ENCODE measurements at places on chromosomes 12 and 14.

DNA sequence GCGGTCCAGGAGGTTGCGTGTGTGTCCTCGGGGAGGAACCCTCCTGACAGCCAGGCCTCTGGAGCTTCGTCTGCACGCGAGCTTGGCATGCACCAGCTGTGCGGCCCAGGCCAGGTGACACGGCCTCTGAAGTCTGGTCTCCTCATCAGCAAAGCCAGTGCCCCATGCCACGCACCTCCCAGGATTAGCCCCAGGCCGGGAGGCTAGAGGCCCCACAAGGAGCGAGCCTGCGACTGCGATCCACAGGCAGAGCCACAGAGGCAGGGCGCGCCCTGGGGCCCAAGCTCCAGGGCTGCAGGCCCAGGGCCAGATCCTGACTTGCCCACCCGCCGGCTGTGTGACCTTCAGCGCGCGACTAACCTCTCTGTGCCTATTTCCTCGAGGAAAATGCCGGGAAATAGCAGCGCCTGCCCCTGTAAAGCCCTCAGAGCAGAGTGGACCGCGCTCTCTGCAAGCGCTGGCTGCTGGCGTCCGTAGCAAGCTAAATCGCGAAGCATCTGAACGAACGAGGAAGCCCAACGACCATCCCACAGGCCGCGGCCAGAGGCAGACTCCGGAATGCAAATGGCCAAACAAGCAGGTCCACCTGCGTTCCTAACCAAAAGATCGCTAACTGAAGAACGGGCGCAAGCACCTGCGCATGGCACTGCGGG, 492 bp upstream of the BTBD6 start:
- DNase-seq, result no peak

DNA sequence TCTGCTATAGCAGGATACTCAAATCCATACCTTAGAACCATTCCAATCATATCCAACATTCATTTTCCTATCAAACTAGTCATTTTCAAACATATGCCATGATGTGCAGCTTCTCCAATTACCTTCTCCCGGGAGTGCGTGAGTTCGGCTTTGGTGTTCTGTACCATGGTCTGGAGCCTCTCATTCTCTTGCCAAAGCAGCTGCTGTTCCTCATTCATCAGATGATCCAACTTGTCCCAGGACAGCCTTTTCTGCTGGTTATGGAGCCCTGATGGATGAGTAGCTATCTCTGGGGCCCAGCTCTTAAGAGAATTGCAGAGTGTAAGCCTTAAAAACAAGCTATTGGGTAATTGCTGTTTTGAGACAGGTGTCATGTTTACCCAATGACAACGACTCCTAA, 71.1 kb upstream of the SAV1 start:
- no peak for DNase-seq

GRCh38 chr12:76020731-76021672, 10.6 kb downstream of the PHLDA1 start:
- no peak for DNase-seq

GRCh38 chr14:105220699-105221597, 27.4 kb upstream of the BTBD6 start:
- no peak for DNase-seq

DNA sequence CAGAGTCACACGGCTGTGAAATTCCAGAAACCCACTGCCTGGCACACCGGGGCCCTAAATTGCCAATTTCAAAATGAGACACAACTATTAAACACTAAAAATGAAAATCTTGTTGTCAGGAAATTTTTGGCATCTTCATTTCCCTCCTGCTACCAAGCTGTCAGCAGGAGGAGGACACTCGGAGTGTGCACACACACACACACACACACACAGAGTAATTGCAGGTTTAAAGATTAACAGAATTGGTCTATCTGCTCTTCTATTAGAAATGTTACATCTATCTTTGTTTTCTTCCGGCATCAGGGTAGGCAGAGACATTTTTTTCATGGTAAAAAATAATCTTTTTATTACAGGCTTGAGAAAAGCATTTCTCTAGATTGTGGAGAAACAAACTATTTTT, 314.2 kb downstream of the EGLN3 start:
- DNase-seq, result no peak

- DNase-seq, result no peak
Measured at GRCh38 chr12:50933459-50934124, 18.8 kb upstream of the HIGD1C start.

DNA sequence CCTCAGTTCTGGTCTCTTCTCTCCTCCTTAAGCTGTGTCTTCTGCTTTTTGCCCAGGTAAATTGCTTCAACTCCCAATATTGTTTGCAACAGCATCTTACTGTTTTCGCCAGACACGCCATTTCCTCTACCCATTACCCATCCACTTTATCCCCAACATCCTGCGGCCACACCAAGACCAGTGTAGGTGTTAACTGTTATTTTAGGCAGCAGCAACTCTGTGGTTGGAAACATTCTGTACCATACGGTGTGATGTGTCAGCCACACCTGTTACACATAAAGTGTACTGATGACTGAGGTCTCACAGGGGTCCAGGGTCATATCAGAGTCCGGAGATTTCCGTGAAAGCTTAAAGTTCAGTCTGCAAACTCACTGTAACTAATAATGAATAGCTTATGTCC, 21.8 kb upstream of the KLRD1 start:
- DNase-seq, result no peak

GRCh38 chr14:61179796-61180398, 101.2 kb downstream of the TMEM30B start:
- DNase-seq, result no peak

GRCh38 chr12:57319678-57320469, 68.9 kb upstream of the STAC3 start:
- no peak for DNase-seq

DNA sequence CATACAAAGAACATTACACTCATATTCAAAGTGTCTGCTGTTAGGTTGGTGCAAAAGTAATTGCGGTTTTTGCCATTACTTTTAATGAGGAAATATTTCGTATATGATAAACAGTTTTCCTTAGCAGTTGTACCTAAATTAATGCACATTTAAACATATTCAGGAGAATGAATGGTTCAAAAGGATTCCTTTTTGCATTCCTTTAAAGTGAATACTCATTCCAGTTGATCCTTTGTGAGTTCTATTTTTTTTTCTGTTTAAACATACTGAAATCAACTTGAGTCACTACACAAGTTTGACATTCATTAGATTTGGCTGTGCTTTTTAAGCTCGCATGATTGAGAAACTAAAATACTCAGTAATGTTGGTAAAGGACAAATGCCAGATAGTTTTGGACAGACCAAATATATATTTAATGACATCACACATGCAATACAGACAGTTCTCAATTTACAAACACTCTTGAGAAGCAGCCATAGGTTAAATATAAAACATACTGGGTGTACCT, 13.8 kb upstream of the SLC38A2 start:
- no peak for DNase-seq

DNA sequence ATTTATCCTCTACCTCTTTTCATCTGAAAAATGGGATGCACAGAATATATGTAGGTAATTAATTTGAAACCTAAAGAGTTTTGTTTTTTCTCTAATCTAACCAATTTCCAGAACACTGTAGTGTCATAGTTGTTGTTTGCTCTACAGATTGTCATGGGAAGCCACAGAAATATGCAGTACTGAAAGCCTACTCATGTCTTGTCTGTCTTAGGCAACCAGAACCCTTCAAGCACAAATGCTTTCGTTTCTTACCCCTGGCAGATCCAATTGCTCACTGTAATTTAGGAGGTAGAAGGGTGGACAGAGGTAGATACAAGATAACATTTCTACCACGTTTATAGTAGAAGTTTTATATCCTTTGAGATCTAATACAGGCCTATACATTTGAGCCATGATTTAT, 330.2 kb upstream of the NOVA1 start:
- DNase-seq, result no peak

GRCh38 chr14:51546603-51547258, 105.0 kb upstream of the FRMD6 start:
- no peak for DNase-seq

GRCh38 chr14:92500491-92500941, 13.1 kb upstream of the RIN3 start:
- DNase-seq, result no peak

DNA sequence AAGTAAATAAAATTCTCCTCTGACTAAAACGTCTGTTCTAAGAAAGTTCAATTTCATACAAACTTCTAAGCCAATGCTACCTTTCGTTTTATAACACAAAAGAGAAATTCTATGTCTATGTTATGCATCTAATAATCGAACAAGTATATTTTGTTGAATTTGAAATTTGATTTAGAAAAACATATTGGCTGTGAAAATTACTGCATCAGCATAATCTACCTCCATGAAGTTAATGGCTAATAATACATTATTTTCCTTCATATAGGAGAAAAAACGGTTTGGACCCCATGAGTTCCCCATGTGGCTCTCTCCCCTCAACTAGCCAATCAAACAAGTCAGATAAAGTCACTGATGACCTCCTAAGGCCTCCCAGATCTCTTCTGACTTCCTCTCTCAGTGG, 106.5 kb downstream of the KCNH5 start:
- no peak for DNase-seq

GRCh38 chr12:65051218-65051617, 69.9 kb downstream of the WIF1 start:
- no peak for DNase-seq

GRCh38 chr14:35503646-35504045, 30.3 kb upstream of the INSM2 start:
- DNase-seq, result no peak

DNA sequence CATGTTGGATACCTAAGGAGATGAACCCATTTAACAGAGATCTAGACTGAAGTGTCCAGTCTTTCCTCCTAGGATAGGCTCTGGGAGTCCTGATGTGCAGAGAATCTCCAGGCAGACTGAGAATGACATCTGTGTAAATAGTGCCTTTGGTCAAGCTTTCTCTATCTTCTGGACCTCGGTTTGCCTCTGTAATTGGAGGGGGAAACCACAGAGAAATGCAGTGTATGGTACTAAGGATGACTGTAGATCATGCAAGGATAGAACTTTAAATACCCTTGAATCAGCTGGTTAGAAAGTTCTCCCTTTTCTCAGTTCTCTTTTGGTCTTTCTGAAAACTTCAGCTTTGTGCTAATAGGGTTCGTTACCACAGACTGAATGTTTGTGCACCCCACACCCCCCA, 112.2 kb downstream of the PTPN11 start:
- DNase-seq, result no peak

GRCh38 chr14:23704890-23705289, 68.7 kb downstream of the DHRS2 start:
- DNase-seq, result no peak

GRCh38 chr12:2013527-2014223, 9.4 kb upstream of the DCP1B start:
- no peak for DNase-seq

DNA sequence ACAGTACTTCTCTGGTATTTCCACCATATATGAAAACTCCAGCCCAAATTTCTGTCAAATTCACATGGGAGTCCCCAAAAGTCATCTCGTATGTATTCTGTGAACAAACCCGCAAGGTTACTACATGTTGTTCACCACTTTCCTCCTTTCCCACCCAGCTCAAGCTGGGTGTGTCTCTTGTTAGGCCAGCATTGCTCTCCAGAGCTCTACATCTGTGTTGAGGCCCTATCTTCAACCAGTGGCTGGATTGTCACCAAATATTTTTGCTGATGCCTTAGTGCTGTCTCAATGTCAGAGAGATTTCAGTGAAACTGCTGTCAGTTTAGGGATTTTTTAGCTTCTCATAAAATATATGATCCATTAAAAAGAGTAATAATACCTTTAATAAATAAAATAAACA, 230.9 kb downstream of the BTG1 start:
- no peak for DNase-seq

GRCh38 chr14:87306409-87307168, 686.4 kb downstream of the GALC start:
- no peak for DNase-seq

- no peak for DNase-seq
Measured at GRCh38 chr12:69602954-69603353, 7.8 kb downstream of the LRRC10 start.

GRCh38 chr12:131493068-131493826, 217.6 kb upstream of the SFSWAP start:
- DNase-seq, result no peak

DNA sequence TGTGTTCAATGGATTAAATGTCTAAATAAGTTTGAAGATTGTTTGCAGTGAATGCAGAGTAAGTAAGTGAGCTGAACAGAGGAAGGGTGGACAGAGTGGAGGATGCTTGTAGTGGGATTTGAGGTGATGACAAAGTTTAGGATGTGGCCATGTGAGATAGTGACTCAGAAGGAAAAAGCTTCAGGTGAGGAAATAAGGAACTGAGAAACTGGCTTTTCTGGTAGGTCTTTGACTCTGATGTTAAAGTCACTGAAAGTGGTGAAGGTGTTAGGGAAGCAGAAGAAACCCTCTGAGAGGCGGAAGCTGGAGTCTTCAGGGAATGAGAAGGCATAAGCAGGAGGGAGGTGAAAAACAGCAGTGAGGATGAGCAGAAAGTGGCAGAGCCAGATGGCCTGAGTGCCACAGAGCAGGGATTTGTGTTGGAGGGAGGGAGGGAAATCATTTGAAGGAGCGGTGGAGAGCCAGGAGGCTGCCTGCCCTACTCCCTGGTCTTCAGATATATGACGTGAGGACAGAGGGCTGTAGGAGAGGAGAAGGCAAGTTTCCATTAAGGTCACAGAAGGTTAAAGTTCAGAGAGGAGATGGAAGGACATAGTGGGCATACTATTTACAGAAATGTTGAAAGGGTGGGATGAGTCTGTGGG, 24.8 kb downstream of the RGS6 start:
- DNase-seq, result no peak

DNA sequence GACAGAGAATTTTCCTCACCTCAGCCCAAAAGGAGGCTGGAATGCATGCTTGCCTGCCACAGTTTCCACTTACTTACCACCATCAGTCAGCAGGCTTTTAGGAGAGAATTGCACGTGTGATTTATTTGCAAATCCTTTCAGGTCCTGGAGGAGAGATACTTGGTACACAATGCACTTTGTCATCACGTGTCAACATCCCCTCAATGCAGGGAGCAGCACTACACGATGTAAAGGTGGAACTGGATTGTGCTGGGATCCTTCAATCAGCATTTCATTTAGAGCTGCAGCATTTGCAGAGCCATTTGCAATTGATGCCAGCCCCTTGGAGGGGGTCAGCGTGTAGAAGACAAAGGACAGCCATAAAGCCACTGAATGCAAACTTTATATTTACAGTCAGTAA, 218.1 kb downstream of the GLT1D1 start:
- no peak for DNase-seq

DNA sequence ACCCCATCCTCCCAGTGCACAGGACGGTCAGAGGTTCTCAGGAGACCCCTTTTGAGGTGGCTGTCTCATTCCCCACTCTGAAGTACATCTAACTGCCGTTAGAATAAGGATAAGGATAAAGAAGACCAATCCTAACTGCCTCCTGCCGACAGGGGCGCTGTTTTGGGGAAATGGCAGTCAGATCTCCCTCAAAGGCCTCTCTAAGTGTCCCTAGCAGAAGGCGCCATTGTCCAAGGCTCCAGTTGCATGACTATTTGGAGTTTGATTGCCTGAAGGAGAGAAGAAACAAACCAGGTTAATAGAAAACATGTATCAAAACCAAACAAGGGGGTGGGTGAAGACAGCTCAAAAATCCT, 29.1 kb upstream of the KLRB1 start:
- no peak for DNase-seq

GRCh38 chr12:4116251-4117111, 157.1 kb upstream of the CCND2 start:
- DNase-seq, result no peak
